ENCODE measurements at places on chromosomes 12 and 14. TPM values are rescaled to one million over a fixed set of nuclear protein-coding genes. Genes with fewer than 3 reads are reported as not detected.

GRCh38 chr12:34401659-34402227 lies 379.4 kb downstream of the ALG10 start:
- DNase-seq, result peak; percentile 62

Gene PPP1CC
- polyA plus RNA-seq, result 180 TPM

DNA sequence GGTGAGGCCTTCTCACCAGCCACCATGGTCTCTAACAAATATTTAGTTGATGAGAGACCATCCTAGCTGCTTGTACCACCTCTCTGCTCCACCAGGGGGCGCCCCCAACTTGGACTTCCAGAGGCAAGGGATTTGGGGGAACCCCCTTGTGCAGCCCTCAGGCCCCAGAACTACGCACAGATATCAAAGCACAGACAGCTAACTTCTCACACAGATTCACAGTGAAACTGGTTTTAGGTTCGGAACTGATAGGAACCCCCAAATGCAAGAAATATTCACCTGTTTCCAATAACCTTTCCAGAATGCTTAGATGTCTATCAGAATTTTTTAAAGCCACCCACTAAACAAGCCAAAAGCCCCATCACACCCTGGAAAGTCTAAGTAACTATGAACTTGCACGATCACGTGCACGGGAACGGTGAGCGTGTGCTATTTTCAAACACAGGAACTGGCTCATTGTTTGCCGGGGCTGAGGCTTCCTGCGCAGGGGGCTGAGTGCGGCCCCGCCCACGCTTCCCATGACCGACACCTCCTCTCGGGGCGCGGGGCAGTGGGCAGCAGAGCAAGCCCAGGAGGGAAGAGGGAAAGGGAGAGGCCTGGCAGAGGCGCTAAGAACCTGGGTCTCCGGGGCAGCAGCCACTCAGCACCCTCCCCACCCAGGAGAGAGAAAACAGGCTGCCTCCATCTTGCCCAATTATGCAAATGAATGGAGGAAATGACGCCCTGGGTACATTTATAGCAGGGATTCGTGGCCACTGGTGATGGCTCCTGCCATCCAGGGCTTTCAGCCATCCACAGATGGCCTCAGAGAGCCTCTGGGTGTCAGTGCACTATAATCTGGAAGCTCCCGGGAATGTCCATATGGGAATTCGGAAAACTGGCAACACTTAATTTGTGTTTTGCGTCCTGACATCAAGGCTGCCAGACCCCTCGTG lies 79.4 kb upstream of the GPR68 start:
- DNase-seq, result peak; percentile 97

GRCh38 chr12:107612508-107612907 lies 73.1 kb upstream of the PWP1 start:
- no peak for DNase-seq

GRCh38 chr12:69929125-69929524 lies 104.1 kb downstream of the MYRFL start:
- no peak for DNase-seq

DNA sequence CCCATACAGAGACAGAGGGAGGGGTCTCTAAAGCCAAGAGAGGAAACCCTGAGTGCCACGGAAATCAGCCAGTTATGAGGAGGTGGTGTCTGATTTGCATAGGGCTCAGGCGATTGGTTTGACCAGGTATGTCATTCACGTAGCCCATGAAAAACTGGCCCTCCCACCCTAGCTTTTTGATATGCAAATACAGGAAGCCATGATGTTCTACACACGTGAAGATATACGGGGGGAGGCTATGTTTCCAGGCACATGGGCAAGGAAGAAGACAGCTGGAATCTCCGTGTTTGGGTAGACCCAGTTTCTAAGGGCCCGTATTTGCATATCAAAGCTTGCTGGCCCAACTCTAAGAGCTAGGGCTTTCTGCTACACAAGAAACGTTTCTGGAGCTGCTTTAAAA lies 717.8 kb upstream of the SEL1L start:
- DNase-seq, result no peak

GRCh38 chr14:24052656-24053547 lies 1.1 kb downstream of the CARMIL3 start:
- no peak for DNase-seq

Measured in left lung (tissue), 14 donors.